Urothelium cell line (cell line): ENCODE measurements at places on chromosomes 16 and 17.
A peak's percentile ranks its signal among the peaks of the same experiment; 100 is the strongest.

GRCh38 chr16:4058386-4058785, 57.9 kb downstream of the ADCY9 start:
- DNase-seq, result no peak

- no peak for DNase-seq
Measured at GRCh38 chr16:67969254-67970039, 1.0 kb upstream of the SLC12A4 start.

- peak; percentile 89 for DNase-seq
Measured at GRCh38 chr16:81567987-81568748, 123.6 kb downstream of the CMIP start.

DNA sequence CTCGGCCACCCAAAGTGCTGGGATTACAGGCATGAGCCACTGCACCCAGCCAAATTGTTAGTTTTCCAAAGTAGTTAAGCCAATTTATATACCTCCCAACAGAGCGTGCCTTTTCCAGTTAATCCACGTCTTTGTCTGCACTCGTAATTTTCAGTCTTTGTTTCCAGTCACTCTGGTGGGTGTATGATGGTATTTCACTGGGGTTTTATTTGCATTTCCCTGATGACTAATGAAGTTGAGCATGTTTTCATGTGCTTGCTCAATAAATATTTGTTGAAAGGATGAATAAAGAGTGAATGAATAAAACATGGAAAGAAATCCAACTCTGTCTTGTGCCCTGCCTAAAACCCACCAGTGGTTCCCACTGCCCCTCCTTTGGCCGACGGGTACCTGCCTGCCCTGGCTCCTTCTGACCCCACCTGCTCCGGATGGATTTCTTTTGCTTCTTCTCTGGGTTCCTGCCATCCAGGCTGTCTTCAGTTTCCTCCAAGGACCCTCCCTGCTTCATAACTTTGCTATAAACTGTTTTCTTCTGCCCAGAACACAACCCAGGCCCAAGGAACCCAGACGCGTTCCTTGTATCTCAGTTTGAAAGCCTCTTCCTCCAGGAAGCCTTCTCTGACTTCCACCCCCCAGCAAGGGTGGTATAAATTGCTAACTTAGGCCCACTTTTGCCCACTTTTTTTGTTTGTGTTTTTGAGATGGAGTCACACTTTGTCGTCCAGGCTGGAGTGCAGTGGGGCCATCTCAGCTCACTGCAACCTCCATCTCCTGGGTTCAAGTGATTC, 3.0 kb upstream of the ABCC1 start:
- DNase-seq, result no peak

DNA sequence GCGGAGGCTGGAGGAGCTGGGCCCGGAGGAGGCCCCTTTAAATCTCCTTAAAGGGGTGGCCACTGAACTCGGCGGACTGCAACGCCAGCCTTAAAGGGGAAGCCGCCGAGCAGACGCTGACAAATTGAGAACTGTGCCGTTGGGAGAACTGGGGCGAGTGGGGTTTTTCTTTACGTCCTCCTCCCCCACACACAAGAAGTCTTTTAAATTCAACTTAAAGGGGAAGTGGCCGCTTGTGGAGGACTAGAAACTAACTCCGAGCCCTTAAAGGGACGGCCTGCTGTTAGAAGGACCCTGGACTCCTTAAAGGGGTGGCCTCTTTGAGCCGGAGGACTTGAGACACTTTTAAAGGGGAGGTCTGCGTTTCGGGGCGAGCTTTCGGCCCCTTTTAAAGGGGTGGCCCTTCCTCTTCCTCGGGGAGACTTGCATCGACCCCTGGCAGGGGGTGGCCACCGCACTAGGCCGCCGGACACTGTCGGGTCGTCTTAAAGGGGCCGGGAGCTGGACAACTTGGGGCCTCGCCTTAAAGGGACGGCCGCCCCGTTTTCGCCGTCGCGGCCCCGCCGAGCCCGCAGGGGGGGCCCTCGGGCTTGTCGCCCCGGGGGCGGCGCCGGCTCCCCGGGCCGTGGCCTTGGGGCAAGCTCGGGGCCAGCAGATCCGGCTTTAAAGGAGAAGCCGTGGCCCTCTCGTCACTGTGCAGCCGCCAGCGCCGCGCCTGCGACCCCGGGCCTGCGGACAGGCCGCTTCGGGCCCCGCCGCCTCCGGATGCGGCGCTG, 688 bp downstream of the FBRS start:
- DNase-seq, result peak; percentile 83

DNA sequence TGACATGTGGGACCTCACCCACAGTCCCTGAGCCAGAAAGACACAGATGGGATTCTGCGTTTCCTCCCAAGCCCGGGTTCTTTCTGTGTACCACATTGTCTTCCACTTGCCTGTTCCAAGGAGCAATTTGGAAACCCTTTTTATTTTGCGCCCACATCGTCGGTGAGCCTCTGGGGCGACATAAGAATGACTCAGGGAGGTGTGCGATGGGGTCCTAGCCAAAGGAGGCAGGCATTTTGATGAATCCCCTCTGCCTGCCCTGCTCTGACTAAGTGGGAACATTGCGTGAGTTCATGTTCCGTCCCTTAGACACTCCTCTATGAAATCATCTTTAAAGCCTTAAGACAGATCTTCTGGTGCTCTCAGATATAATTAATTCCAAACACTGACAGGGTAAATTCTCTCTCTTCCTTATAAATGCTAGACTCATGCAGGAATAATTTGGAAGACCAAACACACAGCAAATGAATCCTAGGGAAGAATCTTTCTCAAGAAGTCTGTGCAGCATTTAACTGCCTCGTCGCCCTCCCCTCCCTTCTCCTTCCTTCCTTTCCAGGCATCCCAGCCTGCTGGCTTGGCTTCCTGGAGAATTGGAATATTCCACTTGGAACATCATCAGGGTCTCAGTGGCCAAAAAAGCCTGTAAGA, 52.7 kb upstream of the FOXF1 start:
- no peak for DNase-seq

DNA sequence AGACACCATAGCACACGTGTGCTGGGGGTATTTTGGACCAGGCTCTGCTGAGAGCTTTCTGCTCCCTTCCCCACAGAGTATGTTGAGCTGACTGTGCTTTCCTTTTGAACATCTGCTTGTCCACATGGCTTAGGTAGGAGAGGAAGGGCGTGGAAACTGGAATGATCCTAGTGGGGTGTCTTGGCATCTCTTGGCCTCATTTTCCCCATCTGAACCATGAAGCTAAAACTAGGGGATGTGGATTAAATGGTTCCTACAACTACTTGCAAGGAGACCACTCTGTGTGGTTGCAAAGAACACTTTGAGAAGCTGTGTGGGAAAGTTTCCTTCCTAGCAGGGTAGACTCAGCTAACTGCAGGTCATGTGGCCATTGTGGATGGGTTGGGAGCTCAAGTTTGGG, 6.7 kb upstream of the NLRC5 start:
- no peak for DNase-seq

GRCh38 chr16:5017678-5017969, 16.1 kb downstream of the NAGPA start:
- DNase-seq, result no peak

- DNase-seq, result no peak
Measured at GRCh38 chr17:42642336-42642735, 16.7 kb upstream of the TUBG2 start.

- DNase-seq, result no peak
Measured at GRCh38 chr16:70496513-70496912, 26.8 kb downstream of the COG4 start.
